ENCODE measurements at places on chromosomes 4 and X.

DNA sequence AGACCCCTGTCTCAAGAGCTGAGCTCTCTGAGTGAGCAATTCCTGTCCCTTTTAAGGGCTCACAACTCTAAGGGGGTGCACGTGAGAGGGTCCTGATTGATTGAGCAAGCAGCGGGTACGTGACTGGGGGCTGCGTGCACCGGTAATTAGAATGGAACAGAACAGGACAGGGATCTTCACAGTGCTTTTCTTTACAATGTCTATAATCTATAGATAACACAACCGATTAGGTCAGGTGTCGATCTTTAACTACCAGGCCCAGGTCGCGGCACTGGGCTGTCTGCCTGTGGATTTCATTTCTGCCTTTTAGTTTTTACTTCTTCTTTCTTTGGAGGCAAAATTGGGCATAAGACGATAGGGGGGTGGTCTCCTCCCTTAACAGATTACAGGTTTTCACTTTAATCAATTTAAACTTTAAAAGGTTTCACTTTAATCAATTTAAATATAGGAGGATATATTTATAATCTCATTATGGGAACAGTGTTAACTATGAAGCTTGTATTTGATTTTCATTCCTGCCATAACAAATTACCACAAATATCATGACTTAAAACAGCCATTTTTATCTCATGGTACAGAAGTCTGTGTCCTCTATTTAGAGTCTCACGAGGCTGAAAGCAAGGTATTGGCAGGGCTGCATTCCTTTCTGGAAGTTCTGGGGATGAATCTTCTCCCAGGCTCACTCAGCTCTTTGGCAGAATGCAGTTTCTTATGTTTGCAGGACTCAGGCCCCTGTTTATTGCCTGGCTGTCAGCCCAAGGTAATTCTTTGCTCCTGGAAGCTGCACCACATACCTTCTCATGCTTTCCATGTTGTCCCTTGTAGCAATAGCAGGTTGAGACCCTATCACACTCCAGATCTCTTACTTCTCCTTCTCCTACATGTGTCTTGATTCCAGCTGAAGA, 5.2 kb downstream of the SPATA4 start:
- no peak for DNase-seq

DNA sequence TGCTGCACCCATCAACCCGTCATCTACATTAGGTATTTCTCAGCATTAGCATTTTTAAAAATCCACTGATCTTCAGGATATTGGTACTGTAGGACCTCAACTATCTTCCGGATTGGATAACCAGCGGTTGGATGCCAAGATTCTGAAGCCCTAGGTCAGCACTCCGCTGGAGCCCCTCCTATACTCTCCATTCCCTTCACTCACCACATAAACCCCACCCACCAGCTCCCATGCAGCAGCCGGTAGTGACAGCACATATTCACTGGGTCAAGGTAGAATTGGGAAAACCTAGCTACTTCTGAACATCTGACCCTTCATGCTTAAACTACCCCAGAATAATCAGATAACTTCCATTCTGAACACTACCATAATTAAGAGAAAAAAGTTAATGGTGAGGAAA, 134.9 kb downstream of the CORIN start:
- DNase-seq = no peak

GRCh38 chr4:26077756-26078155, 163.7 kb downstream of the SMIM20 start:
- DNase-seq = no peak

DNA sequence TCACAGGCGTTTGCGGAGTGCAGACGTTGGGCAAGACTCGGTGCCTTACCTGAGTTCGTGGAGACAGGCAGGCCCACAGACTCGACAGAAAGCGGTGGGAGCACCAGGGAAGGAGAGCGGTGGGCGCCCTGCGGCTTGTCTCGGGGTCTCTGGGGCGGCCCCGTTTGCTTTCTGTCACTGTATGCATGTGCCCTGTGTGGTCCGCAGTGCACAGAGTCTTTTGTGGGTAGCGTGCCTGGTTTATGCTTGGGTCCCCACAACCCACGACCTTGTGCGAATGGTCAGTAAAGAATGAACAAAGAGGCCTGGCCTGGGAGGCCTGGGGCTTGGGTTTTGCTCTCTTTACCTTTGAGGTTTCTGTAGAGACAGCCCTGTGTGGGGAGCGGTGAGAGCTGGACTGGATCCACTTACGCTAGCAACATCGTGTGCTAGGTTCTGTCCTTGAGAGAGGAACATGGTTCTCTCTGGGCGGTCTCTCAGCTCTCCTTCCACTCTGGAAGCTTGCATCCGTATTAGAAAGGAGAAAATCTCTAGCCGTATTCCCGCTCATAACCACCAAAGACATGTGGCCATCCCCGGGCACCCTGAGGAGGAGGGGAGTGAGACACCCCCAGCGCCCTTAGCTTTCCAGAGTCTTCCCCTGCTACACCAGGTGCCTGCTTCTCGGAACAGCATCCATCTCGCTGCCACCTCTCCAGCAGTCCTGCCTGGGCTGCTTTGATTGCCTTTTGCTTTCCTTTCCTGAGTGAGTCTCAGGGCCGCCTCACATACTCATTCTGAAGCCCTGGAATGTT, 1.2 kb downstream of the TADA2B start:
- no peak for DNase-seq

GRCh38 chr4:4995103-4995907, 24.0 kb downstream of the CYTL1 start:
- no peak for DNase-seq

DNA sequence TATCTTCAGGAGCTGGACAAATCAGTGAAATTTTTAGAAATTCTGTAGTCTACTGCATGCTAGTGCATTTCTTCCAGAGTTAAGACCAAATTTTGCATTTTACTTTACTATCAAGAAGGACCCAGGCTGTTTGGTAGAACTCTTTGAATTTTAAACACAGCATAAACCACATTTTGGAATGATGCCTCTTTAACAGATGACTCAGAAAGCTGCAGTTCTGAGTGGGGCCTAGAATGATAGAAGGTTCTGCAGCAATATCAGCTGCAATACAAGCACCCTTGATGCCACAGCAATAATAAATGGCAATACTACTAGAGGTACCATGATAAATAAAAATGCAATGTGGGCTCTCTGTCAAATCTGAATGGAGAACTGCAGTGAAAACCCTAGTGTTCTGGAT, 198.7 kb downstream of the TMA16 start:
- DNase-seq = no peak

GRCh38 chr4:31557437-31557836, 837.3 kb downstream of the PCDH7 start:
- DNase-seq = no peak

DNA sequence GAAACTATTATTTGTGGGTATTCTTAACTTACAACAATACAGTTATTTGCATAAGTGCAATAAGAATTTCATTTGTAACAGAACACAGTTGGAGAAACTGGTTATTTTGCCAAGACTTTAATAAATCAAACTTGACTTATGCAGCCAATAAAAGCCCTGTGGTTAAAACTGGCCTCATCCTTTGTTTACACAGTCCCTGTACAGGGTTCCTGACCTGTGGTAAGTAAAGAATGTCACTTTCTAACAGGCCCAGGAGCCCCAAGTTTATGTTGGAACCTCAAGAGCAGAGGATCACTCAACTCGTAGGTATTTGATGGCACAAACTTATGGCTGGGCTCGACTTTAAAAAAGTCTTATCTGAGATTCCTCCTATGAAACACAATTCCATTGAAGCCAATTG, 88.6 kb upstream of the PTCHD1 start:
- no peak for DNase-seq

GRCh38 chr4:24559889-24560288, 24.5 kb downstream of the DHX15 start:
- no peak for DNase-seq

DNA sequence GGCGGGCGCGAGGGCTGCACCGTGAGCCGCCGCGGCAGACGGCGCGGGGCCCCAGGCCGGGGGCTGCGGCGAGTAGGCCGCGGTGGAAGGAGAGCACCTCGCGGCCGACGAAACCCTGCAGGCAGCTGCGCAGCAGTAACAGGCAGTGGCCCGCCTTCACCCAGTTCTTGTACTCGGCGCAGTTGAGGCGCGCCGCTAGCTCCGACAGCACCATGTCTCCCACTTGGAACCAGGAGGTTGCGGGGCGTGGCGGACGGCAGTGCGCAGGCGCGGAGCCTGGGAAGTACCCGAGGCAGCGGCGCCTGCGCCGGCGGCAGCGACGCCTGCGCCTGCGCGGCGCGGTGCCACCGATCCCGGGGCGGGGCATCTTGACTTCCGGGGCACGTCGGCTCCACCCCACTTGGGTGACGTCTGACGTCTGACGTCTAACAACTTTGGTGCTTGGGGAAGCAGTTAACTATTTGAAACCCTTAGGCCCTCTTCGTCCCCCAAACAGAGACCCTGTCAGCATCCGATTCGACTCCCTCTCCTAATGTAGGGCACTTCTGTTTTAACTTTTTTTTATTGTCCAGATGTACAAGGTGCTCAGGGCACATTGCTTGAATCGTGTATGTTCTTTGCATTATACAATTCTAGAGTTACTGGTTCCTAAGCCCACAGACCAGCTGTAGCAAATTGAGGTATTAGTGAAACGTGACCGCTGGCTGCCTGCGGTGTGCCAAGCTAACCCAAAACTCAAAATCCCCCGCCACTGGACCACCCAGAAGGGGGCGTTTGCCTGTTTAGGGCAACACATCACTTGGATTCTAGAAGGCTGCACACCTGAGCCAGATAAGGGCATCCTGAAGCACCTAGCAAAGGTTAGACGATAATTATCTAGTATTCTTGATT, at the start of gene CXorf38:
Gene CXorf38 (minus strand): TSS at position 255 of the 891 bp plus-strand sequence. CDS start 41 bp downstream, at position 214.
- DNase-seq = peak; percentile 25

DNA sequence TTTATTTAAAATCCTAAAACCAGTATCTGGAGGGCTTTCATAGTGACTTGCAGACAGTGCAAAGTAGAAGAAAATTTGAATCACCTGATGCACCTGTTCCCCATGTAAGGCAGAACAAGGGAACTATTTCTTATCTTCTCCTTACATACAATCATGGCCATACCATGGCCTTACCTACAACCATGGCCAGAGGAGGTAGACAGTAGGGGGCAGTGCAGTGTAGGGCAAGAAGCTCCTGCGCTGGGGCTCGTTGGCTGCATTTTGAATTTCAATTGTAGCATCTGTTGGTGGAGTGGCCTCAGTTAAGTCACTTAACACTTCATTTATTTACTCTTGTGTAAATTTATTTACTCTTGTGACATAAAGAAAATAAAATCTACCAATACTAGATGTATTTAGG, 33.0 kb downstream of the GALNTL6 start:
- DNase-seq = no peak

DNA sequence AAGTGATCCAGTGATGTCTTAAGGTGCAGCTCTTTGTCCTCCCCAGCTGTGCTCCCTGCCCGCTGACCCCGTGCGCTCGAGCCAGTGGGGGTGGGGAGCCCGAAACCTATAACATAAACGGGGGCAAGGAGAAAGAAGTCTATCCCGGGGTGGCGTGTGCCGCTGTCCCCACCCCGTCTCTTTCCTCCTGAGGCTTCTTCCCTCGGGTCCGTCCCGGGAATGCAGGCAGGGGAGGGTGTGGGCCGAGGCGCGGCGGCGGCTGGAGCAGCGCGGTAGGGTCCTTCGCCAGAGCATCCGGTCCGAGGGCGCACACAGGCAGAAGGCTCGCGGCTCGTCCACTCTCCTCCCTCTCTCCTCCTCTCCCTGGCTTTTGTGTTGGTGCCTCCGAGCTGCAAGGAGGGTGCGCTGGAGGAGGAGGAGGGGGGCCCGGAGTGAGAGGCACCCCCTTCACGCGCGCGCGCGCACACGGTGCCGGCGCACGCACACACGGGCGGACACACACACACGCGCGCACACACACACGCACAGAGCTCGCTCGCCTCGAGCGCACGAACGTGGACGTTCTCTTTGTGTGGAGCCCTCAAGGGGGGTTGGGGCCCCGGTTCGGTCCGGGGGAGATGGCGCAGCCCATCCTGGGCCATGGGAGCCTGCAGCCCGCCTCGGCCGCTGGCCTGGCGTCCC, at the start of gene RAB33A:
Gene RAB33A (plus strand): TSS at position 517 of the 681 bp plus-strand sequence. CDS start 101 bp downstream, at position 618.
- no peak for DNase-seq

DNA sequence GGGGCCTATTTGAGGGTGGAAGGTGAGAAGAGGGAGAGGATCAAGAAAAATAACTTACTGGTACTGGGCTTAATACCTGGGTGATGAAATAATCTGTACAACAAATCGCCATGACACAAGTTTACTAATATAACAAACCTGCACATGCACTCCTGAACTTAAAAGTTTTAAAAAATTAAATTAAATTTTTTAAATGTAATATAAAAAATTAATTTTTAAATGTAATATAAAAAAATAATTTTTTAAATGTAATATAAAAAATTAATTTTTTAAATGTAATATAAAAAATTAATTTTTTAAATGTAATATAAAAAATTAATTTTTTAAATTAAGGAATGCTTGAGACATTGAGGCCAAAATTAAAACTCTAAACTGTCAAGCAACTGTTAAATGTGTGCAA, 124.3 kb upstream of the GALNT7 start:
- DNase-seq = no peak

DNA sequence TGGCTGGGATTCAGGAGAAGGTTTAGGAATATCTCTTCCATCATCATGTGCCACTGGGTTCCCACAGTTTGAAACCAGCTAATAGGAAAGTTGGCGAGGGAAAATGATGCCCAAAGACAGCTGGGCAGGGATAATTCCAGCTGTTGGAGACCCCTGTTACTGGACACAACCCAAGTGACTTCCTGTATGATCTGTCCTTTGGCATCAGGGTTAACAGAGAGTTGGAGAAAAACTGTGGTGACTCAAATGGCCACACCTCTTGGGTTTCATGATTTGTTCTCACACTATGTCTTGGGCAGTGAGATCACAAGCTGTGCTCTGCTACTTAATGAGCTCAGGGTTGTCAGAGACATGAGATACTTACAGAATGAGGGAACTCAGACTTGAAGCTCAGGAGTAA, 3.8 kb downstream of the FGF16 start:
- no peak for DNase-seq

DNA sequence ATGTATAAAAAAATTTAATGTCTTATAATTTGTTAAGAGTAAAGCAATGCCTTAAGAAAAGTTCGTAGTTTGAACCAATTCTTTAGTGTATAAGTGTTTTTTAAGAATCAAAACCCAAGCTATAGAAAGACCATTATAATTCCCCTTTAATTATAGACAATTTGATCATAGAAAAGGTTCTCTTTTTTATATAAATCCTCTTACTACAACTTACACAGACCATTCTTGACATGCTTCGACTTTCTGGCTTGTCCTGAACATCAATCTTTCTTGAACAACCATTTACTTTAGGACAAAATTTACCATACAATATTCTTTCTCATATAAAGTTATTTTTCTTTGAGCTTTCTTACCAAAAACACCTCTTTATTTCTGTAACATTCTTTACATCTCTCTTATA, 330.5 kb upstream of the SPANXN1 start:
- DNase-seq = no peak

DNA sequence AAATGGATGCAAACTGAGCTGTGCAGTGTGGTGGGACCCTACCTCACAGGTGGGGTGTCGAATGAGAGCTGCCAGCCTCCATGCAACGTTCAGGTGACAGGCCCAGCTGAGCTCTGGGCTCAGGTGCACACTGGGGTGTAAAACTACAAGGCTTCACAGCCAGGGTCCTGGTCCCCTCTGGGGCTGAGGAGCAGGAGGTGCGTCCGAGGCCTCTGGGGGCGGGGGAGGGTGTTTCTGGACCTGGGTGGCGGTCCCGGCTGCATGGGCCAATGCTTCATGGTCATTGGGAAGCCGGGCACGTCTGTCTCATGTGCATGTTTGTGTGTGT, 26.5 kb upstream of the SORCS2 start:
- DNase-seq = no peak

All from cerebellar nuclear complex (tissue), 1 donor.